ENCODE measurements at places on chromosomes 12 and 14. TPM values are rescaled to one million over a fixed set of nuclear protein-coding genes. Genes with fewer than 3 reads are reported as not detected.

Gene ADCY4
- 34.2 TPM for total RNA-seq

Gene ADSS1
- 2.3 TPM for total RNA-seq

Gene PLA2G1B
- total RNA-seq: not detected

Gene FOXN4
- not detected for total RNA-seq

Gene HHIPL1
- 0.80 TPM for total RNA-seq

Gene RAP1B
- total RNA-seq: 295 TPM

Gene RASSF8
- total RNA-seq: 80.1 TPM

Gene OR4Q3
- total RNA-seq: not detected

Gene PTPN21
- total RNA-seq: 7.5 TPM

Gene TMEM179
- total RNA-seq: not detected

Gene HCAR2
- total RNA-seq: not detected

Gene CFAP251
- 3.6 TPM for total RNA-seq

Gene MAP3K9
- under 0.01 TPM for total RNA-seq

Gene TGFB3
- 4.1 TPM for total RNA-seq

Gene CPNE6
- not detected for total RNA-seq

Gene EMC9
- total RNA-seq: 14.9 TPM

Gene AQP2
- not detected for total RNA-seq

Gene GPR68
- 0.36 TPM for total RNA-seq

Gene KRT6C
- not detected for total RNA-seq

Gene NT5DC3
- total RNA-seq: 9.3 TPM

Gene PRKD1
- total RNA-seq: 10.8 TPM

Gene IL25
- total RNA-seq: not detected

Gene SRRM4
- total RNA-seq: not detected

Gene ANKLE2
- 102 TPM for total RNA-seq

Gene WDR89
- total RNA-seq: 16.1 TPM

Gene PLEKHD1
- total RNA-seq: 0.07 TPM

Gene PLEKHG7
- not detected for total RNA-seq
